ENCODE measurements at places on chromosomes 1 and 21.
A peak's percentile ranks its signal among the peaks of the same experiment; 100 is the strongest.

DNA sequence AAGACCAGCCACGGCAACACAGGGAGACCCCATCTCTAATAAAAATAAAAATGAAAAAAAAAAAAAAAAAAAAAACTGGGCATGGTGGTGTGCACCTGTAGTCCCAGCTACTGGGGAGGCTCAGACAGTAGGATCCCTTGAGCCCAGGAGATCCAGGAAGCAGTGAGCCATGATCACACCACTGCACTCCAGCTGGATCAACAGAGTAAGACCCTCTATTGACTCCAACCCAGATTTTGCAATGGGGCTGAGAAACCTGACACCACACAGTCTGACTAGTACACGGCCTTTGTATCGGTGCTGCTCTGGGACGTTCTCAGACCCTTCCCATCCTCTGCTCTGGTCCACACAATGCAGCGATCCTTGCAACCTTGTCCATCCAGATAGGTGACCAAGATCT is 31.8 kb downstream of the SPATA21 start:
- no peak for DNase-seq

GRCh38 chr1:232404227-232404626 is 225.7 kb downstream of the SIPA1L2 start:
- no peak for DNase-seq

DNA sequence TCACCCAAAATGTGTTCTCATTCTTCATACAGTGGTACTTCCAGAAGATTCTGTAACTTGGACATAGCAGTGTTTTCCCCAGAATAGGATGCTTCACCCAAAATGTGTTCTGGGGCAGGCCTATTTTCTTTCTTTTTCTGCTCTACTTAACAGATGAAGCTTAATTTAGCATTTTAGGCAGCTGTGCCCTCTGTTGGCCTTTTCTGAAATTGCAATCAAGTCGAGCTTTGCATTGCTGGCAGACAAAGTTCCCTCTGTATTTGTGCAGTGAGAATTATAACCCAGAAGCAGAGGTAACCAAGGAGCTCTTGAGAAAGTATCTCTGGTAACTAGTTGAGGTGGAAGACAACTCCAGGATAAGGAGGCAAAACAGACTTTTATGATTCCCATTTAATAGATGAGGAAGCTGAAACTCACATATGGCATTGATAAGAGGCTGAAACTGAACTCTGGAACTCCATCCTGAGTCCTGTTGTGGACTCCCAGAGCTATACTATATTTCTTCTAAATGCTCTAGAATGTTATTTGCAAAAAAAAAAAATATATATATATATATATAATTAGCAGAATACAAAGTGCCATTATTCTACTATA is 50.3 kb upstream of the L1TD1 start:
- DNase-seq: peak; percentile 47

DNA sequence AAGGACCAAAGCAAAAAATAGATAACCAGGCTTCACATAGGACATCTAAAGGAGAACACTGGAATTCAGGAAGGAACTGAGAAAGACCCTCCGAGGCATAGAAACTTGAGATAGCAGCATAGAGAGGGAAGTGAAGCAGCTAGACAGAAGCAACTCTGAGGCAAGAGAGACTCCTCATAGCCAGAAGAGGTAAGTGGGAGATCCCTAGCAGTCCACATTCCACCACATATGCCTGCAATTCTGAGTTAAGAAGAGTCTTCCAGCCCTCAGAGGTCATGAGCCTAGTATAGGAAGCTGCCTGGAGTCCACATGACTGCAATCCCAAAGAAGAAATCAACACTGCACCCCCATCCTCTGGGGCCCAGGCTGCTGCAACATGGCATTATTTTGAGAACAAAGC is 13.9 kb upstream of the FGGY start:
- no peak for DNase-seq

DNA sequence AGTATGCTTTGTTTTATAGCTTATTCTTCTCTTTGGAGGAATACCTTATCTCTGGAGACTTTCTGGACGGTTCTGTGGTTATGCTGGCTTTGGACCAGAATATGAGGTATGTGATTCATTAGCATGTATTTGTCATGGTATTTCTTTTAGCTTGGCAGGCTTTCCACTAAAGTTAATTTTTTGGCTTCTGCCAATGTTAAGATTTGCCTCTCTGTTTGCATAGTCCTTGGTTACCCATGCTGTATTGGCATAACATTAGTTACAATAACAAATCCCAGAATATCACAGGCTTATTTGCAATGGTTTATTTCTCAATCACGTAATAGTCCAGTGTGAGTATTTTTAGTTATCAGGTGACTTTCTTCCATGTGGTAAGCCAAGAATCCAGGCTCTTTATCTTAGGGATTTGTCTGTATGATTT is 9.7 kb downstream of the ZMPSTE24 start:
- no peak for DNase-seq

- no peak for DNase-seq
Measured at GRCh38 chr1:147246044-147246690, 3.7 kb downstream of the CHD1L start.

DNA sequence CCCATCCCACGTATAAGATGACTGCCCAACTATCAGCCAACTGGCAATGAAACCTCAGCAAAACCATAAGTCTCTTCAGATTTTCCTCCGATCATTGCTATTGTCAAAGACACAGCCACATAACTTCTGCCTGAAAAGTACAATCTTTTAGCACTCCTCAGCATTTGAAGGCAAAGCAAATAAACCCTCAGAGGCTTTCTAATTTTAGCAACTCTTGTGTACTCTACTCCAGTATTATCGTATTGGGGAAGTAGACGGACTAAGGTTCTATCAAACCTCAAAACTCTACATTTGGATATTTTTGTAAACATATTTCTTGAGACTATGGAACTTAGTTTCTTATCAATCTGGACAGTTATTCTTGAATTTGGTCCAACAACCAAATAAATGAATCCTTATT is 1206.2 kb upstream of the NCAM2 start:
- no peak for DNase-seq

DNA sequence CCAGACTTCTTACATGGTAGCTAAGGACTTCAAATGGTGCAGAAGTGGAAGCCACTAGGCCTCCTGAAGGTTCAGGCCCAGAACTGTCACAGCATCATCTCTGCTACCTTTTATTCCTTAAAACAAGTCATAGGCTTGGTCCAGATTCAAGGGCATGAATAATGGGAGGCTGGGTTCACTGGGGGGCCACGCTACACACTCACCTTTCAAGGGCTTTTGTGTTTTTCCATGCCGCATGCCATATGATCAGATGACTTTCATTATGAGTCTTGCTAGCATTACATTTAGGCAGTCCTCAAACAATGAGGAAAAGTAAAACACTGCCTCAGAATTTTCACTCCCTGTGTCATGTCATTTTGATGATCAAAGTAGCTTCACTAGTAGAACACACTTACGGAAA is 83.4 kb downstream of the VPS26C start:
- no peak for DNase-seq

GRCh38 chr1:28466226-28466778 is 39.5 kb upstream of the RCC1 start:
- no peak for DNase-seq

- peak; percentile 70 for DNase-seq
Measured at GRCh38 chr21:35840197-35840799, 220.0 kb downstream of the SETD4 start.

DNA sequence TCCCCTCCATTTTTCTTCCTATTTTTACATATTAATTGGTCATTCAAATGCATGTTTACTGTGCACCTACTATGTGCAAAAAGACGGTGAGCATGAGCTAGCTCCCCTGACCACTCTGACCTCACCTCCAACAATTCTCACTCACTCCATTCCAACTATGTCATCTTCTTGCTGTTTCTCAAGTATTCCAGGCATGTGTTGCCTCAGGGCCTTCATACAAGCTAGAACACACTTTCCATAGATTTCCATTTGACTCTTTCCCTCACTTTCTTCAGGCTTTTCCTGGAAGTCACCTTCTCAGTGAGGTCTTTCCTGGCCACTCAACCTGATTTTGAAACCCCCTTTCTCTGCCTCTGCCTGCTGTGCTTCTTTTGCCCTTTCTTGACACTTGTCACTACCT is 32.6 kb downstream of the CHIA start:
- no peak for DNase-seq

DNA sequence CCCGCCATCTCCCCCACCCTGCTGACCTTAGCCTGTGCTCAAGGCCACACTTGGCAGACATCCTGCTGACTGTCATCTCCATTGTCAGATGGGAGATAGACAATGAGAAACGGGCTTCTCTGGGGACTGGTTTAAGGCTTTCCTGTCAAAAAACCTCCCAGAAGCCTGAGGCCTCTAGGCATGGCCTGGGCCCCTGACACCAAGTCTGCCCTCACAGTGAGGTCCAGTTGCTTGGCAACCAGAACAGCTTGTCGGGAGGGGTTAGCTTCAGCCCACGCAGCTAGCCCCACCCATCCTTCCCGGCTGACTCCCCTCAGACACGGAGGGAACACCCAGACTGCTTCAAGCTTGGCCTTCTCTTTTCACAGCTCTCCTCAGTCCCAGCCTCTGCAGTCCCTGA is 11.0 kb downstream of the PLEKHA6 start:
- DNase-seq: no peak

DNA sequence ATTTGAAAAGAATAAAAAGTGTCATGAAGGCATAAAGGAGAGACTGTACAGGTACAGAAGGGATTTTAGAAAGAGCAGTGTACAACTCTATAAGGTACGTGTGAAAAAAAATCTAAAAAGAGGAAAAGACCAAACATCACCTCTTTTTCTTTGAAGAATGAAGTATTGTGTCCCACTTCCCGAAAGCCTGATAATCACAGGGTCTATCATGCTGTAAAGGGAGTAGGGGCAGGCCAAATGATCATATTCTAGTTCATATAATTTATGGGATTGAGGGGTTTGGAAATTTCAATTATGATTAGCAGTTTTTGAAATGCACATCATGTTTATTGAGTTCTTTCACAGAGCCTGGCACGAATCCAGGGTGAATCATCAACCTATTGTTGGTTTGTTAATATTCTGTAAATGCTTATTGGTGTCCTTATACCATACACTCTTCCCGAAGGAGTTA is 910 bp upstream of the RERE start:
- peak; percentile 29 for DNase-seq

All from NCI-H1694 treated with DMSO at 0.1 percent for 48 hours (cell line).